ENCODE measurements at places on chromosomes 1 and 21. TPM values are rescaled to one million over a fixed set of nuclear protein-coding genes. Genes with fewer than 3 reads are reported as not detected.

GRCh38 chr21:45550522-45551210 lies 8.4 kb upstream of the SLC19A1 start:
- DNase-seq, result peak; percentile 90

GRCh38 chr1:244057474-244058385 lies 6.6 kb downstream of the ZBTB18 start:
- DNase-seq, result no peak

DNA sequence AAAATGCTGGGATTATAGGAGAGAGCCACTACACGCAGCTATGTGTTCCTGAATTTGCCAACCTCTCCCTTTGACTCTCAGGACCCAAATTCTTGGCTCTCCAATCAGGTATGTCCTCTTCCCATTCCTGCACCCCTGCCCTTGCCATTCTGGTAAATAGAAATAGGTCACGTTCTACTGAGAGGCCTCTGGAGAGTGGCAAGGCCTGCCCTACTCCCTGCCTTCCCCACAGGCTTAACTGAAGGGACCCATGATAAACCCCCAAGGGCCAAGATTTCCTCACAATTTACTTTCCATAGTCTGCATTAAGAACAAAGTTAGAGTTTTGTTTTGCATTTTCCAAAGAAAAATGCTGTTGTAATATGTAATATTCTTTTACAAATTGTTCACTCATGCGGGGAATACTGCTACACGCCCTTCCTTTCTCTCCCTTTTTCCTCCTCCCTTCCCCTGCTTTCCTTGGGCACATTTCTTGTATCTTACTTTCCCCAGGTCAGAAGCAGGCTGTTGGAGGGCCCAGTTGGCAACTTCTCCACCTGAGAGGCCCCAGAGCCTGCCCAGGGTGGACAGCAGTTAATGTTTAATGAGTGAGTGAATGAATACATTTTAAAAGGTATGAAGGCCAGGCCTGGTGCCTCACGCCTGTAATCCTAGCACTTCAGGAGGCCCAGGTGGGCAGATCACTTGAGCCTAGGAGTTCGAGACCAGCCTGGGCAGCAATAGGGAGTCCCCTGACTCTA lies 33.9 kb upstream of the PUM1 start:
- DNase-seq, result no peak

GRCh38 chr1:11921022-11921421 lies 5.2 kb downstream of the KIAA2013 start:
- DNase-seq, result no peak

DNA sequence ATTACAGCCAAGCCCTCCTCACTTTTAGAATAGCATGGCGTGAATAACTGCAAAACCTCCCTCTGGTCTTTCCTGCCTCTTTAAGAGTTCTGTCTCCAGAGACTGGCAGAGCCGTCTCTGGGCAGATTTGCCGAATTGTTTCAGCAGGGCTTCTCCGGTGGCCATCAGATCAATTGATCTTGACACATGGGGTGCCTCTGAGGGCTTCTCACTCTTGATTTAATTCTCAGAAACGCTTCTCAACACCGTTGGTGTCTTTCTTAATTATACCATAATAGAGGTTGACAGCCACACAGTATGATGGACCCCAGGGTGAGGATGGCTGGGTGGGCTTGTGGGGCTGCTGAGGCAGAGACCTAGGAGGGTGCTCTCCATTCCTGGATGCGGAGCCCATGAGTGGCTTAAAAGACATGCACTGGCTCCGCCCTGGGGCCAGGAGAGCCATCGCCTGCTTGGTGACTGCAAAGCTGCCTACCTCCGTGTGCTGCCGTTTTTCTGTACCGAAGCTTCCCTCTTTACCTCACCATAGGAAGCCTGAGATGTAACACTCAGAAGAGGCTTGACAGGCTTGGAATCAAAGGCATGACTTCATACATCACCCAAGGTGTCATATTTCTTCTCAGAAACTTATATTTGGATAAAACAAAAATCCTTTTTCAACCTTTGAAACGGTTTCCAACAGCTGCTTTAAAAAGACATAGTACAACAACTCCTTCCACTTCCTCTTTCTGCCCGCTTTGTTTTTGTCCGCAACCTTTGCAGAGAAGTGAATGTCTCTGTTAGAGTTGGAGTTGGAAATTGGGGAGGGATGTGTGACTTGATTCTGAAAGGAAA lies 82.9 kb downstream of the GALNT2 start:
- peak; percentile 65 for DNase-seq

GRCh38 chr1:53069663-53070327 lies 7.8 kb downstream of the PODN start:
- no peak for DNase-seq

DNA sequence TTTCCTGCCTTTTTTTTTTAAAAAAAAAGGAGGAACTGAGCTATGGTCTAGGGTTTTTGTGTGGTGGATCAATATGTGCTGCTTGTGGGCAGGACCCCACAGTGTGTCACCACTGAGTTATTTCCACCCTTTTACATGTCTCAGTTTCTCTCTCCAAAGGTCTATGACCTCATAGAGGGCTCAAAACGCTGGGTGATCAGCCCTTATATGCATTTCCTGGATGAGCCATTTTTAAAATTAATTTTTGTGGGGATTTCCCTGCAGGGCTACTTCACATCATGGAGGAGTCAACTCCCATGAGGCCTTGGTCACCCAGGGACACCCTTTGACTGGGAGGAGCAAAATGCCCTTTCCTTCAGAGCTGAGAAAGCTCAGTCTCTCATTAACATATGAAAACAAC lies 20.7 kb upstream of the HAO2 start:
- no peak for DNase-seq

DNA sequence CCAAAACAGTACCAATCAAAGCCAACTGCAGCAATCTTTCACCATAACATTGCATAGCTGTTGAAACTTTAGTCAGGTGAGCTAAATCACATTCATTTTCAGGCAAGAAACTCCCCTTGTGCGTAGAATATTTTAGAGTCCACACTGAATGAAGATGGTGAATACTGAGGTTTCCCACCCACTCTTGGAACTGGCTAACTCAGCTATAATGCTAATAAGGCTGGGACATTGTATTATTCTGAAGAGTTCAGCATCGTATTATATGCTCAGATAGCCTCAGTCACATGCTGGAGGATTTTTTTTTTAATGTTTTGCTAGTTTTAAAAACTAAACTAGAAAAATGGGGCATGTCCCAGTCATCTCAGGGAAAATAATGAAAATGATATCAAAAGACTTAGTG lies 352.3 kb upstream of the FMN2 start:
- no peak for DNase-seq

GRCh38 chr1:205004351-205004750 lies 38.7 kb upstream of the CNTN2 start:
- no peak for DNase-seq

The REN gene
- polyA plus RNA-seq, result not detected

All from CD14-positive monocyte (primary cell).